ENCODE measurements at places on chromosomes 16 and 17.
A peak's percentile ranks its signal among the peaks of the same experiment; 100 is the strongest.

- no peak for DNase-seq
Observed at GRCh38 chr17:47975189-47975822, 4.4 kb downstream of the CDK5RAP3 start.

GRCh38 chr17:41781404-41782110 lies 5.0 kb downstream of the JUP start:
- no peak for DNase-seq

DNA sequence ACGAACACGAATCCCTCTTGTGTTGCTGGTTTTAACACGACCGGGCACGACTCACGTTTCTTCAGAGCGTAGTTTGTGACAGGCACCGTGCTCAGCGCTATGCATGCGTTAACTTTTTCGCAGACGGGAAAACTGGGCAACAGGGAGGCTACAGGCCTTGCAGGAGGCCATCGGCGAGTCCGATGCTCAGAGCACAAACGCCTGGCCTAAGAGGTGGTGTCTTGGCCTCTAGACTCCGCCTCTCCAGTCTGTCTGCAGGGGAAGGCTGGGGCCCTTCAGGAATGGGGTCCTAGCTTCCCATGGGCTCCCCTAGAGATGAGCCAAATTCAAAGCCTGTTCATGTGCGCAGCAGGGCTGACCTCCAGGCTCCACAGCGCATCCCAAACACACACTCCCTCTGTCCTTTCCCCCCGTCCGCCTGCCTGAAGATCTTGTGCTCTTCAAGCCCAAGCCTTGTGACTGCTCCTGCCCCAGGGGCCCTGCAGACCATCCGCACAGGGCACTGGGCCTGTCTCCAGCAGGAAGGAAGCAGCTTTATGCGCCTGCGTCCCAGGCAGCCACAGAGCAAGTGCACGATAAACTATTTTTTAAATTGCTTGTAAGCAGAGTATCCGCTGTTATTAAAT lies 3.1 kb downstream of the CLCN7 start:
- no peak for DNase-seq

GRCh38 chr17:27379888-27380533 lies 76.2 kb upstream of the KSR1 start:
- peak; percentile 81 for DNase-seq

GRCh38 chr17:20896153-20896649 lies 146.6 kb downstream of the USP22 start:
- no peak for DNase-seq

GRCh38 chr17:1447052-1447451 lies 9.0 kb downstream of the CRK start:
- DNase-seq, result no peak

GRCh38 chr17:80124351-80124981 lies 22.5 kb downstream of the EIF4A3 start:
- DNase-seq, result no peak

GRCh38 chr17:63943745-63944144 lies 11.6 kb upstream of the CD79B start:
- DNase-seq, result no peak

DNA sequence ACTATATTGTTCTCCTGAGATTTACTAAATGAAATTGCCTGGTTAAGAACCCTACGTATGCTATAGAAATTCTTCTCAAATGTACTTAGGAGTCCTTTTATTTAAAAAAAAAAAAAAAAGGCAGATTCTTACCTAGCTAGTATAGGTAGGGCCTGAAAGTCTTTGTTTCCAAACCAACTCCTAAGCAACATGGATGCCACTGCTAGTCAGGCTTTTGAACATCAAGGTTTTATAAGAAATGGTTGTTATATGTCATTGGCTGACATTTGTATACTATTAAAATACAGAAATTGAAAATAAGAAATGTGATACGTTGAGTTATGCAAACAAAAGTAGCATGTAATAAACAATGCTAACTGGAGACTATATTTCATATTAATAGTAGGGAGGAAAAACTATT lies 1.2 kb downstream of the EVI2A start:
- no peak for DNase-seq

DNA sequence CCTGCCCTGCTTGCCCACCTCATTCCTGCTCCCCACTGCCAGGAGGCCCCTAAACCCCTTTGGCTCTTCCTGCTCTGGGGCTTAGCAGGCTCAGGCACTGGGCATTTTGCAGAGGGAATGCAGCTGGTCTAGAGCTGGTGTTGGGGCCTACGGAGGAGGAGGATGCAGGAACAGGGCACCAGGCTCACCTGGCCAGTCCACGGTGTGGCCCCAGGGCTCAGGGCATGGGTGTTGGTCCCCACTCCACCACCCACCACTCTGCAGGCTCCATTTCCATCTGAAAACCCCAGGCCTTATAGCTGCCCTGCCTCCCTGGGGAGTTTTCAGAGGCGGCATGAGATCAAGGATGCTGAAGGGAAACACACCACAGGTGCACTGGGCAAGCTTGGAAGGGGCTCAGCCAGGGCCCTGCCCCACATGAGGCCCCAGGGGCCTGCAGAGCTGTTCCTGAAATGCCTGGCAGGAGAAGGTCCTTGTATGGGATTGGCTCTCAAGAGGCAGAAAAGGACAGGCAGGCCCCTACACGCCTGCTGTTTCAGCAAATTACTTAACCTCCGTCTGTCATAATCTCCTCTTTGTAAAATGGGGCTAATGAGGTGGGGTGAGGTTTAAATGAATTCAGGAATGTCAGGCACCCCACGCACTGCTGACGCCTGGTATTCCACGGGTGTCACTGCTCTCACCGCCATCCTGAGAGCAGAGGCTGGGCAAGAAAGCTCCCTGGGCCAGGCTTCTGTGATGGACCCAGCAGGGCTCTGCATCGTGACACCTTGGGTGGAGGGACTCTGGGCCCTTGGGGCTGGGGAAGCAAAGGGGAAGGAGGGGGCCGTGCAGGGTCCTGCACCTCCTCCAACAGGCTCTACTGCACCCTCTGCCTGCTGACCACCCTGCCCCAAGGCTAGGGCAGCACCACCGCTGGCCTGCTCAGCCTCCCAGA lies 9.3 kb downstream of the SLC47A2 start:
- no peak for DNase-seq
